ENCODE measurements at places on chromosomes 2 and 18. TPM values are rescaled to one million over a fixed set of nuclear protein-coding genes. Genes with fewer than 3 reads are reported as not detected.
A peak's percentile ranks its signal among the peaks of the same experiment; 100 is the strongest.

The ST8SIA3 gene
- total RNA-seq, result not detected

The RGPD3 gene
- total RNA-seq, result 0.21 TPM

The MTERF4 gene
- total RNA-seq, result 38.7 TPM

The LRRC30 gene
- total RNA-seq, result not detected

The STPG4 gene
- not detected for total RNA-seq

The TUBA4B gene
- not detected for total RNA-seq

The NPPC gene
- total RNA-seq, result not detected

The BOLL gene
- not detected for total RNA-seq

The CFAP53 gene
- total RNA-seq, result 0.26 TPM

The RAMP1 gene
- not detected for total RNA-seq

The ALPP gene
- not detected for total RNA-seq

The KRCC1 gene
- total RNA-seq, result 10.6 TPM

The XIRP2 gene
- not detected for total RNA-seq

The HOXD4 gene
- not detected for total RNA-seq

The ARHGEF33 gene
- total RNA-seq, result not detected

The TXNDC9 gene
- 28.8 TPM for total RNA-seq

- H3K4me1 ChIP-seq, result peaks cover 4% of the 10 kb centered on the region
- H3K27me3 ChIP-seq, result no peaks in the 10 kb centered on the region
- no peaks in the 10 kb centered on the region for H3K36me3 ChIP-seq
Observed at GRCh38 chr2:37833423-37833822, 91.7 kb upstream of the RMDN2 start.

- H3K4me1 ChIP-seq, result peaks cover 10% of the 10 kb centered on the region
- no peaks in the 10 kb centered on the region for H3K36me3 ChIP-seq
- no peaks in the 10 kb centered on the region for H3K27me3 ChIP-seq
- no peak overlapping the region for H3K27ac ChIP-seq
Observed at GRCh38 chr18:79852561-79853302, 55.0 kb downstream of the KCNG2 start.

GRCh38 chr2:232502911-232503808 is 15.5 kb upstream of the ECEL1 start:
- no peaks in the 10 kb centered on the region for H3K36me3 ChIP-seq

DNA sequence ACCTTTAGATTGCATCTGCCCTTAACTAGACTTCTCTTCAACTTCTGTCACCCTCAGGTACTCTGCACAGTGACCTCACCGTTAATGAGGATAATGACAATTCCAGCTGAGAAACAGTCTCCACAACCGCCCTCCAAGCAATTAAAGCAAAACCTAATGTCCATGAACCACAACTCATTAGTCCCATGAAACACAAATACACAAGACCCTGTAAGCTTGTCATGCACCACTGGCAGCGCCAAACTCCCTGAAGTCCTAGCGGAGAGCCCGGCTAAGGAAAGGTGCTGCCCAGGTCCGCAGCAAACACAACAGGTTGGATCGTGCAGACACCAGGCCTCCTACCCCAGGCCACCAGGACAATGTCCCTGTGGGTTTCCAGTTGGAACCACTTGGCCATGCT is 7.4 kb downstream of the SMAD7 start:
- H3K4me3 ChIP-seq, result peak overlapping the region; percentile 55
- H3K36me3 ChIP-seq, result peaks cover 11% of the 10 kb centered on the region
- no peaks in the 10 kb centered on the region for H3K27me3 ChIP-seq
- no peak overlapping the region for H3K27ac ChIP-seq
- peaks cover 38% of the 10 kb centered on the region for H3K4me1 ChIP-seq

GRCh38 chr2:15666861-15667808 is 75.5 kb downstream of the DDX1 start:
- no peaks in the 10 kb centered on the region for H3K36me3 ChIP-seq
- DNase-seq, result no peak
- no peaks in the 10 kb centered on the region for H3K4me1 ChIP-seq

- no peak for DNase-seq
- no peaks in the 10 kb centered on the region for H3K27me3 ChIP-seq
- no peak overlapping the region for H3K27ac ChIP-seq
- peaks cover 1% of the 10 kb centered on the region for H3K36me3 ChIP-seq
- 0 out of 2 replicates have a peak, but pooled peaks cover under 1% of the 10 kb centered on the region for H3K4me1 ChIP-seq
Observed at GRCh38 chr2:207975921-207976320, 49.4 kb downstream of the PLEKHM3 start.

DNA sequence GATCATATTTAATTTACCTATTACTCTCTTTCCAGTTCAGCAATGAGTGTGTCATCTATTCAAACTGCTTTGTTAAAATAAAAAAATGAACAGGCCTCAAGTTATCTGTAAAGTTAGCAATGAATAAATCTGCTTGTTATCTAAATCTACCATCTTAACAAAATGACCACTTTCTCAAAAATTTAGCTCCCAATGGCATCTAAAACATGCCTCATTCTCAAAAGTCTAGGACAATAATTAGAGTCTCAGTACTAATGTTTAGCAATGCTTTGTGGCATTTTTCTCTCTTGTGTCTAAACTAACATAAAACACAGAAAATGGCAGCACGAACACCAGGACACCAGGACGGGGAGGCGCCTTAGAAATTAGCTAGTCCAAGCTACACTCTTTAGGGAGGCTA is 3.6 kb upstream of the ASAP2 start:
- 0 out of 2 replicates have a peak, but pooled peaks cover 4% of the 10 kb centered on the region for H3K4me1 ChIP-seq
- no peaks in the 10 kb centered on the region for H3K36me3 ChIP-seq
- peaks cover 4% of the 10 kb centered on the region for H3K27me3 ChIP-seq
- H3K27ac ChIP-seq, result no peak overlapping the region
- H3K4me3 ChIP-seq, result no peak overlapping the region

DNA sequence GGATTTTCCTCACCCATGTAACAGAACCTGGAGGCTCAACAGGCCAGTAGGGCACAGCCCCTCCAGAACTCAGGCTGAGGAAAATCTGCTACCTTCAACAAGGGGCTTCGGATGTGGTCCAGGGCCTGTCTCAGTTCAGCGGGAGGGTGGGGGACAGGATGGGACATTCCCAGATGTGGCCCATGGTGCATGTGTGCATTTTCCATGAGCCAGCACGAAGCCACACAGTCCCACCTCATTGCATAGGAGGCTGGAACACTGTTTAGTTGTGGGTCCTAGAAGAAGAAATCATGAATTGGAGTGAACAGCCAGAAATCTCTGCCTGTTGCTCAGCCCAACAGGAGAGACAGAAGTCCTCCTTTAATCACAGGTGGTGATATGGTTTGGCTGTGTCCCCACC is 469.6 kb upstream of the MYT1L start:
- H3K4me3 ChIP-seq, result no peak overlapping the region
- no peaks in the 10 kb centered on the region for H3K27me3 ChIP-seq
- no peak overlapping the region for H3K27ac ChIP-seq
- H3K36me3 ChIP-seq, result no peaks in the 10 kb centered on the region
- DNase-seq, result no peak

DNA sequence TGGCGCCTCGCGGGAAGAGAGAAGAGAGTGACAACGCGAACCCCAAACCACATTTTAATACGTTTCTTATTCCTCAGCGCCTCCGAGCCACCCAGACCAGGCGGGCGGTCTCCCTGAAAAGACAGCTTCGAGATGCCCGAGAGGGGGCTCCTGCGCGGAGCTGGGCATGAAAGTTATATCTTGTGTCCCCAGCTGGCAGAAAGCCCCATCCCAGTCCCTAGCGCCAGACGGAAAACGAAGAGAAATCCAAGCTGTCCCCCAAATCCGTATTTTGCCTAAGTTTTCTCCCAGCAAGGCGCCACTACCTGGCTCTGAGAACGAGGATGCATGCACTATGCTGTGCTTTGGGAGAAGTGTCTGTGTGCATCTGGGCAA is 797 bp downstream of the NXPH2 start:
- peaks cover 13% of the 10 kb centered on the region for H3K27me3 ChIP-seq
- no peaks in the 10 kb centered on the region for H3K4me1 ChIP-seq
- DNase-seq, result no peak
- H3K36me3 ChIP-seq, result no peaks in the 10 kb centered on the region

DNA sequence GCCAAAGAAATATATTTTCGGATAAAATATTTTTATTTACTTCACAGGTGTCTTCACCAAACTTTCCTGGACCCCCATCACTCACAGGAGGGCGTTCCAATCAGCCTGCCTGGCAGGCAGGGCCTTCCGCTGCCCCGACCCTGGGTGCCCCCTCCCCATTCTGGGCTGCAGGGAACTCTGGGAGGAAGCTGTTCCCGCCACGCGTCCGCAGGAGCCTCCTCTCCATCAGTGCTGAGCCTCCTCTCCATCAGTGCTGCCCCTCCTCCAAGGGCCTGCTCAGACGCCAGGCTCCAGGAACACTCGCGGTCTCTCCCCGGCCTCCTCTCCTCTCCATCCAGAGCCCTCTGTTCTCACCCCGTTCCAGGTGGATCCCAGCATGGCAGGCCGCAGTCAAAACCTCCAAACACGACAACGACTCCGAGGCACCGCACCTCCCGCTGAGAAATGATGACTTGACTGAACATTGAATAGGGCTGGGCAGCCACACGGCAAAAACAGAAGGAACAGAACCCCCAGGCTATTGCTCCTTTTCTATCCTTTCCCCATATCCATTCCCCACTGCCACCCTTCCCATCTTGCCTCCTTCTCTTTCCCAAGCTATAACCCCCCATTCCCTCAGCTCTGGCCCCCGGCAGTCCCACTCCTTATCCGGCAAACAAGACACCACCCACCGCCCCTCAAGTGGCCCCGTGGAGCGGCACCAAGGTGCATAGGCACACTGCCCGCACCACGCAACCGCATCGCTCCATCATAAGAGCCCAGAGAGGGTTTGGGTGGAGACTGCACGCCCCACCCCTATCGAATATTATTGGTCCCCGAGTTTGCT is 268.6 kb upstream of the RAB6C start:
- no peak for DNase-seq
- no peaks in the 10 kb centered on the region for H3K36me3 ChIP-seq
- no peak overlapping the region for H3K27ac ChIP-seq
- H3K4me3 ChIP-seq, result no peak overlapping the region

GRCh38 chr2:37851428-37851827 is 73.7 kb upstream of the RMDN2 start:
- H3K4me3 ChIP-seq, result 0 out of 2 replicates have a peak overlapping the region, but pooled peaks have one; percentile 17
- DNase-seq, result no peak
- H3K4me1 ChIP-seq, result peaks cover 32% of the 10 kb centered on the region

DNA sequence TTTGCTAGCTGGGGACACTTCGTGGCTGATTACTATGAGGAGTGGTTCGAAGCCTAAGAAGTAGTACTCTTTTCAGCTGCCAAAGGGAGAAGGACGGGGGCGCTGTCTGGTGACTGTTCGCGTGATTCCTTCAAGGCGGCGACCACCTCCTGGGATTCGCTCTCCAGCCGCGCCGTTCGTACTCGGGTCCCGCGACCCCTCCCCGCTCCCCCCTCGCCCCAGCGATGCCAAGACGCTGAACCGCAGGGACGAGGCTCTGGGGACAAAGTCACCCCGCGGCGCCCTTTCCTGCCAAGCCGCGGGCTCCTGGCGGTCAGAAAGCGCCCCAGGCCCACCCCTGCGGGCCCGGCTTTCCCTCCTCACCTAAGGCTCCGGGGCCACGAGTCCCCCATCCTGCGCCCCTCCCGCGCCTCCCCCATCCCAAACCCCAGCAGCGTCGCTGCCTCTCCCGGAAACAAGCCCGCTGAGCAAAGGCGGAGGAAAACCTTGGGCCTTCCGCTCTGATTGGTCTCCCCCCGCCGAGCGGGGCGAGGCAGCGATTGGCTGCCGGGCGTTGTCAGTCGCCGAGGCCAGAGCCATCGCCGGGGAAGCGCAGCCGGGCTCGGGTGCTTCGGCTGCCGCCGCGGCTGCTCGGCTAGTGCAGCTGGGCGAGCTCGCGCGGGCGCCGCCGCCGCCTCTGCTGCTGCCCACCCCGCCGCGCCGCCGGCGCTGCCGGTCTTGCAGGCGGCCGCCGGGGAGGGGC is 404.3 kb downstream of the XIRP2 start:
- peak within 1 kb of the TSS; percentile 55 for H3K4me3 ChIP-seq
- no peak within 1 kb of the TSS for H3K27ac ChIP-seq
- H3K36me3 ChIP-seq, result no peaks in the 10 kb centered on the region
- H3K4me1 ChIP-seq, result 0 out of 2 replicates have a peak, but pooled peaks cover 3% of the 10 kb centered on the region
- DNase-seq, result no peak

GRCh38 chr18:48335829-48336228 is 73.4 kb downstream of the ZBTB7C start:
- H3K27me3 ChIP-seq, result 0 out of 2 replicates have a peak, but pooled peaks cover 2% of the 10 kb centered on the region
- no peaks in the 10 kb centered on the region for H3K36me3 ChIP-seq
- no peaks in the 10 kb centered on the region for H3K4me1 ChIP-seq
- no peak for DNase-seq
- H3K4me3 ChIP-seq, result no peak overlapping the region
- no peak overlapping the region for H3K27ac ChIP-seq

GRCh38 chr2:36538335-36538734 is 59.6 kb downstream of the FEZ2 start:
- no peak overlapping the region for H3K4me3 ChIP-seq
- DNase-seq, result no peak
- H3K36me3 ChIP-seq, result no peaks in the 10 kb centered on the region
- no peak overlapping the region for H3K27ac ChIP-seq
- H3K4me1 ChIP-seq, result peaks cover 5% of the 10 kb centered on the region

GRCh38 chr18:74831571-74832250 is 234.0 kb downstream of the ZNF407 start:
- no peaks in the 10 kb centered on the region for H3K36me3 ChIP-seq
- H3K4me1 ChIP-seq, result no peaks in the 10 kb centered on the region
- no peak overlapping the region for H3K4me3 ChIP-seq

- H3K4me3 ChIP-seq, result no peak overlapping the region
- no peak for DNase-seq
- H3K27ac ChIP-seq, result no peak overlapping the region
- no peaks in the 10 kb centered on the region for H3K4me1 ChIP-seq
- no peaks in the 10 kb centered on the region for H3K36me3 ChIP-seq
- H3K27me3 ChIP-seq, result no peaks in the 10 kb centered on the region
Observed at GRCh38 chr2:54042341-54042740, 71.5 kb upstream of the PSME4 start.
